Central memory CD4-positive, alpha-beta T cell (primary cell): ENCODE measurements at places on chromosomes 16 and 17.

DNA sequence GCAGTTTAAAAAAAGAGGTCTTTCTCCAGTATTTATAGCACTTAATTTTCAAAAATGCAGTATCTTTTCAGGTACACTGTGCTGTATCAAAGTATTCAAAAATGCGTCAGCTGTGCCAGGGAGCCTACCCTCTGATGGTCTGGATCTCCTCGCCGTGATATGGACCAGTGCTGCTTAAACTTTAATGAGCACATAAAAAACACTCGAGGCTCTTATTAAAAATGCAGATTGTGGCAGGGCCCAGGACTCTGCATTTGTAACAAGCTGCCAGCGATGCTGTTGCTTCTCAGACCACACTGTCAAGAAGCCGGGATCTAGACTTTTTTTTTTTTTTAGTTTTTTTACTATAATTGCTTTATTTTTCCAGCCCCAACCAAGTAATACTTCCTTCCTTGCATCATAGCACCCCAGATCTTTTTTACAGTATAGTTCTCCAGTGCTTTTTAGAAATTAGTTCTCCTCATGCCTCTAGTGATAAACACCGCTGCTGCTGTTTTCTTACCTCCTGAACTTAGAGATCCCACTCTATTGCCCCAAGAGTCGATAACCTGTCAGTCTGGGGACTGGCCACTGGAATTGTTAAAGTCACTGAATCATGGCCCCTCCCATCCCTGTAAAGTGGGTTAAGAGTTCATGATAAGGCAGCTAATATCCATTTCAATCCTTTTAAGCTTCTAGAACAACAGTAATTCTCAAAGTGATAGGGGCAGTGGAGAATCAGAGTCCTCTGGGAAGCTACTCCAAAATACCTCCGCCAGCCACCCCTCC lies 1.6 kb upstream of the SMARCD2 start:
- DNase-seq = no peak

GRCh38 chr17:55717898-55718735 lies 4.5 kb downstream of the TMEM100 start:
- DNase-seq = peak; percentile 27

- DNase-seq = no peak
Observed at GRCh38 chr16:69223882-69224281, 36.9 kb downstream of the SNTB2 start.

DNA sequence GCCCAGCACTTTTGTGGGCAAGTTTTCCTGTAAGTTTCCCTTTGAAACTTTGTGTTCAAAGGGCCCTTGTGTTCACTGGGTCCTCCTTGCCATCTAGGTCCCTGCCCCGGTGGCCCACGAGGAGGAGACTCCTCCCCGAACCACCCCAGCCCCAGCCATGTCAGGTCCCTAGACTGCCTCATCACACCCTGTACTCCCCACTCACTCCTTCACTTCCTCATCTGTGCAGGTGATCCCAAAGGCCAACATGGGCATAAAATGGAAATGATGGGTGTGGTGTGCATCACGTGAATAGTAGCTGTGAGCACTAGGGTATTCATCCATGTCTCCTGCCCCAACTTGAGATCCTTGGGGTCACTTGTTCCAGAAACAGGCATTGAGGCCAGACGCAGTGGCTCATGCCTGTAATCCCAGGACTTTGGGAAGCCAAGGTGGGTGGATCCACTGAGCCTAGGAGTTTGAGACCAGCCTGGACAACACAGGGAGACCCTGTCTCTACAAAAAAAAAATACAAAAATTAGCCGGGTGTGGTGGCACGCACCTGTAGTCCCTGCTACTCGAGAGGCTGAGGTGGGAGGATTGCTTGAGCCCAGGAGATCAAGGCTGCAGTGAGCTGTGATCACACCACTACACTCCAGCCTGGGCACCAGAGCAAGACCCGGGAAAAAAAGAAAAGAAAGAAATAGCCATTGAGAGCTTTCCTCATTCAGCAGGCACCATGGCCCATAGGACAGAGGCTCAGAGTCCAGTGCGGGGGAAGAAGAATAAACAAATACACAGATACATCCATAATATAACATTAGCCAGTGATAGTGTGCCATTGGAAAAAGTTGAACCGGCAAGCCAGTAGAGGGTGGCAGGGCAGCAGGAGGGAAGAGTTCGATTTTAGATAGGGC lies 74.5 kb downstream of the KATNIP start:
- no peak for DNase-seq

GRCh38 chr17:32596628-32597027 lies 109.8 kb downstream of the CDK5R1 start:
- DNase-seq = no peak

GRCh38 chr17:49577963-49578362 lies 2.3 kb downstream of the NXPH3 start:
- no peak for DNase-seq

DNA sequence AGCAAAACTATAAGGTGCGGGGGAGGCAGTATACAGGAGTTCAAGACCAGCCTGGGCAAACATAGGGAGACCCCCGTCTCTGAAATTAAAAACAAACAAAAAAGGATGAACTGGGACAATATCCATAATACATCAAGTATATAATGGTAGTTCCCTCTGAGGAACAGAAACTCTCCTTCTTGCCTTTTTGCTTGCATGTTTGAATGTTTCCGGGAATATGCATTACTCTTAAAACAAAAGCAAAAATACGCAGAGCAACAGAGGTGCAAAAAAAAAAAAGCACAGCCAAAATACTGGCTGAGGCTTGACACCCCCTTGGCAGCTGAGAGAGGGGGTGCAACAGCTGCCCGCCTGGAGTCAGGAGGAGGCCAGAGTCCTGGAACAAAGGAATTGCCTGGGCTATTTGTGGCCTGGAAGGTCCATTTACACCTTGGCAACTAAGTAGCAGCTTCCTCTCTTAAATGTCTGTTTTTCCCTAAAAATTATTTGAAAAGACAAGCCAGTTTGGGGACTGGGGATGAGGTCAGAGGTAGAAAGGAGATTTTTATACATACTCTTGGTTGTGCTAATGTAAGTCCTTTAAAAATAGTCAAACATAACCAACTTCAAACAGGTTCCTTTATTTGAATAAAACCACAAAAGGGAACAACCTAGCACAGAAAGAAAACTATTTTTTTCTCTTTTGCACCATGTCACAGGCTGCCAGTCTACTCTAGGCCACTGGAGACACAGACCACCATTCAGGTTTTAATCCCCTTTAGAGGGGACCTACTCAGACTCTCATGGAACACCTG lies 19.5 kb downstream of the USP7 start:
- DNase-seq = no peak

- DNase-seq = peak; percentile 40
Observed at GRCh38 chr17:14301279-14302090, 604 bp downstream of the HS3ST3B1 start.

- no peak for DNase-seq
Observed at GRCh38 chr17:74187761-74188160, 15.7 kb upstream of the RPL38 start.

- no peak for DNase-seq
Observed at GRCh38 chr16:74141015-74141414, 155.6 kb upstream of the PSMD7 start.

GRCh38 chr16:3573146-3573815 lies 3.9 kb downstream of the NLRC3 start:
- no peak for DNase-seq

- no peak for DNase-seq
Observed at GRCh38 chr17:44518032-44518431, 14.8 kb upstream of the GPATCH8 start.

DNA sequence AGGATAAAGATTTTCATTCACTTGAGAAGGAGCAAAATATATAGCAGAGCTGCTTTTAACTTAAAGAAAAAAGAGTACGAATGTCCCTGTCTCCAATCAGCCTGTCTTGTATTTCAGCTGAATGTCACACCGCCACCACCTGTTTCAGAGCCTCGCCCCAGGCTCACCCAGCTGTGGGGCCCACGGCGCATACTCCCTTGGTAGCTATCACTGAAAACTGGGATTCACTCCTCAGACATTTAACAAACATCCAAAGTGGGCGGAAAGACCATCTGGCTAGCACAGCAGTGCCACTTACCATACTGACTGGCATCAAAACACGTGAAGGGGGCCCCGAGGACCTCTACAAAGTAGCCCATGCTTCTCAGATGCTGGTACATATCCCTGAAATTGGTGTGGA lies 25.4 kb upstream of the SLC38A8 start:
- DNase-seq = no peak

DNA sequence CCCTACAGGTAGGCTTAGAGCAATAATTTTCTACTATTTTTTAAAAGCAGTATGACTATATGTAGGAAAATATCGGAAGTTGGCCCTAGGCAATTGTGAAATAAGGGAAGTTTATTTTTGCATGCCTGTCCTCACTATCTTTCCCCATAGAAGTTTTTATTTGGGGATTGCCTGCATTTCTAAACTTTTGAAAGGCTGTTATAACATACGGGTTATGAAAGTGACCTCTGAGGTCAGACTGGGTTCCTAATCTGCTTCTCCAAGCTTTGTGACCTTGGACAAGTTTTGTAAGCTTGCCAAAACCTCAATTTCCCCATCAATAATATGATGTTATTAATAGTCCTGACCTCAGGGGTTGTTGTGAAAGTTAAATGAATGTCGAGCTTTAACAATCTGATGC lies 67.1 kb downstream of the ARHGAP44 start:
- no peak for DNase-seq

- DNase-seq = no peak
Observed at GRCh38 chr16:30040221-30040620, 9.2 kb upstream of the TLCD3B start.

- DNase-seq = peak; percentile 80
Observed at GRCh38 chr16:89722392-89723278, 1.3 kb downstream of the ZNF276 start.

DNA sequence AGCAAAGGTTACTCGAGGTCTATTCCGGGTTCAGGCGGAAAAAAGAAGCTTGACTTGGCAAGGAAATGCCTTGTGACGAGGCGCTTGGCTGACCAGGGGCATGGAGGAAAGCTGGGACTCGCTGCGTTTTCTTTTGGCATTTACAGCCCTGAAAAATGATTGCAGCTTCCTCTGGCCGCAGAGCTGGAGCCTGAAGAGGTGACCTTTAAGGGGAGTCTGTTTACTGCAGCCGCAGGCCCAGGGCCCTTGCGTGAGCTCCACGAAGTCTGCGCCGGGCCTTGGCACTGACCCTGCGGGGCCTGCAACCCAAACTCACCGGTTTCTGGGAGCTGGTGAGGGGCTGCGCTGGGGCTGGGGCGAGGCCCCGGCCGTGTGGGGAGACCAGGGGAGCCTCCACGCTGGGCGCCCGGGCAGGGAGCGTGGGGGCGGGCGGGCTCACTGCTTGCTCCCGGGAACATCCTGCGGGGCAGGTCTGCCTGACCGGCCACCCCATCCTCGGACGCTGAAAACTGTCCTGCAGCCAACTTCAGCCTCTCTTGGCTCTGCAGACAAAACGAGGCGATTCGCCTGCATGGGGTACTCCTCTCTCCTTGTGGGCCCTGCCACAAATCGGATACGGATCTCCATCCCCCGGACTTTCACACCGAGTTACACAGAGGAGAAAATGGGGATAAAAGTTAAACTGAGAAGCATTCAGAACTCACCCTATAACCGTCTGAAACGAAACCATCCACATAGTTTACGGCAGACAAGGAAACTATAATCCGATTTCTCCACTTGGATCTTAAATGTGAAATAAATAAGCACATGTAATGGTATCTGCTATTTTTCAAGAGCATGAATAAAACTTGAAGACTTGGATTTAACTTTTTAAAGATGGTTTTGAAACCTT lies 206.3 kb upstream of the FOXF1 start:
- DNase-seq = no peak

- no peak for DNase-seq
Observed at GRCh38 chr16:11340710-11341109, 4.5 kb upstream of the RMI2 start.

GRCh38 chr17:82923366-82924113 lies 83.7 kb upstream of the ZNF750 start:
- no peak for DNase-seq

- DNase-seq = no peak
Observed at GRCh38 chr17:37833237-37833859, 88.5 kb upstream of the HNF1B start.

- no peak for DNase-seq
Observed at GRCh38 chr16:75289189-75289588, 37.8 kb upstream of the BCAR1 start.

GRCh38 chr17:73293031-73293430 lies 18.8 kb downstream of the CDC42EP4 start:
- no peak for DNase-seq

DNA sequence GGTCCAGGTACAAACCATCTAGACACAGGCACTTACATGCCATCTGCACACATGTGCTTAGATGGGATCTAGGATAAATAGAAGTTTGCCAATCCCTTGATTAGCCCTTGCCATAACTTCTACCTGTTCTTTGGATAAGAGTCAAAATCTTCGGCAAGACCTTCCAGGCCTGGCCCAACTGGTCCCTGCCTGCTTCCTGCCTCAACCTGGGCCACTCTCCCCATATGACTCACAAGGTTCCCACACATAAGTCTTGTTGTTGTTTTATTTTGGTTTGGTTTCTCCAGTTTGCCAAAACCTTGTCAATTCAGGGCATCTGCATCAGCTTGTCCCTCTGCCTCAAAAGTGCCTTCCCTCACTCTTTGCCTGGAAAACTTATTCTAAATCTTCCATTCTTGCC lies 95.3 kb upstream of the XYLT1 start:
- DNase-seq = no peak

- DNase-seq = no peak
Observed at GRCh38 chr17:30095507-30096244, 20.9 kb upstream of the NSRP1 start.

DNA sequence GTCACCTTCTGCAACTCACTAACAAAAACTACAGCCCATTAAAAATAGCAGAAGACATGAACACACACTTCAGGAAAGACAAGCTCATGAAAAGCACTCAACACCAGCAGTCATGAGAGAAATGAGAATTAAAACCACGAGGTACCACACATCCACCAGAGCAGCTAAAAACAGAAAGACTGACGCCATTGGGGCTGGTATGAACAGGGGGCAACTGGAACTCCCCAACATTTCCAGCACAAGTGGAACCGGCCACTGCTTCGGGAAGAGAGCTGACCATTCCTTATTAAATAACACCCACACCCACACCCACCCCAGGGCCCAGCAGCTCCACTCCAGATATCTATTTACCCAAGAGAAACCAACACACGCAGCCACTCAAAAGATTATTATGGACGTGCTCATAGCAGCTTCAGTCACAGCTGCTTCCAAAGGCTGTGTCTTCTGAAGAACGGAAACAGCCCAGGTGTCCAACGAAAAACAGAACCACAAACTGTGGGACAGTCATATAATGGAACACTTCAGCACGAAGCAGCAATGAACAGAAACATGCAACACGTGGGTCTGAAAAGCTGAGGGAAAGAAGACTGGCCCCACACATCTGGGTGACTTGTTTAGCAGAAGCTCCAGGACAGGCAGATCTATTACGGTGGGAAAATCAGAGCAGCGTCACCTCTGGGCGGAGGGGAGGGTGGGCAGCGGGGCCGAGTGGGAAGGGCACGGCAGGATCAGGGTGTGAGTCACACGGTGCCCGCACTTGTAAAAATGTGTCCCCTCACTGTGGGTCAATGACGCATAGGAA lies 41.1 kb downstream of the KLHDC4 start:
- DNase-seq = no peak

- no peak for DNase-seq
Observed at GRCh38 chr17:47087093-47087492, 102.0 kb downstream of the CDC27 start.

GRCh38 chr17:29358416-29358815 lies 31.7 kb upstream of the TAOK1 start:
- no peak for DNase-seq
